Psoas muscle (tissue), 8 donors: ENCODE measurements at places on chromosomes 5 and 9. TPM values are rescaled to one million over a fixed set of nuclear protein-coding genes. Genes with fewer than 3 reads are reported as not detected.

Gene RNF224
- not detected for polyA plus RNA-seq

Gene LIX1
- not detected for polyA plus RNA-seq

Gene ARHGEF37
- 2.3 TPM for polyA plus RNA-seq

Gene EPB41L4B
- 1.8 TPM for polyA plus RNA-seq

Gene ERAP2
- polyA plus RNA-seq = 4.4 TPM

Gene GTF2H2
- polyA plus RNA-seq = 7.1 TPM

GRCh38 chr5:14685757-14686156, 21.2 kb downstream of the OTULIN start:
- DNase-seq = no peak

DNA sequence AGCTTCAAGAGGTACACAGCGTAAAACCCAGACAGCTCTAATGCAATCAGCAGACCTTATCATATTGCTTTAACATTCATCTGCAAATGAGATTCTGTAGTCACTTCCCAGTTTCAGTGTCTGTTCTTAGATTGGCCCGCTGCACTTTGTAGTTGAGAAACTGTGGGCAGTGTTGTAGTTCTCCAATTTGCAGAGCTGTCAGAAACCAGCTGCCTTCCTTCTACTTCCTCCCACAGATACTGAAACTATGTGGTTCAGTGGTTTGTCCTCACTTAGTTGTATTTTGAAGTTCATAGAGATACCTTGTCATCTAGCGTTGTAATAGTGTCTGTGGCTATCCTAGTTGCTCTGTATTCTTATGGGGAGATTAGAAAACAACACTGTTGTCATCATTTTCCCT, 39.6 kb upstream of the TRIM36 start:
- DNase-seq = no peak

DNA sequence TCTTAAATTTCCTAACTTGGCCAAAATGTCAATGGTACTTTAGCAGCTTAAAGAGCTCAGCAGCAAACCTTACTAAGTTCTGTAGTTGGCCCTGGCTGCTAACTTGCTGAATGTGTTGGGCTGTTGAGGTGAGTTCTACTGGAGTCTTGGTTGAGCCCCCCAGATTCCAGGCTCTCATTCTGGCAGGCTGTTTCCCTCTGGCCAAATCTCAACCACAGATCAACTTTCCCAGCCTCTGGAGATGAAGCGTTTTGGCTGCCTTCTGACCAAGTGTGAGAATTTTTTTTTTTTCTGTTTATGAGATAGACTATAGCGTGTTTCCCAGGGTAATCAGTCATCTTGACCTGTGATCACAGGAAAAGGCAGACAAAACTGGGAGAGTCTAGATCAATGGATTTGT, 343.7 kb downstream of the EBF1 start:
- DNase-seq = no peak

GRCh38 chr5:179120951-179121666, 60.9 kb downstream of the ZNF354C start:
- no peak for DNase-seq

- no peak for DNase-seq
Measured at GRCh38 chr5:9460885-9461645, 84.8 kb downstream of the SEMA5A start.

DNA sequence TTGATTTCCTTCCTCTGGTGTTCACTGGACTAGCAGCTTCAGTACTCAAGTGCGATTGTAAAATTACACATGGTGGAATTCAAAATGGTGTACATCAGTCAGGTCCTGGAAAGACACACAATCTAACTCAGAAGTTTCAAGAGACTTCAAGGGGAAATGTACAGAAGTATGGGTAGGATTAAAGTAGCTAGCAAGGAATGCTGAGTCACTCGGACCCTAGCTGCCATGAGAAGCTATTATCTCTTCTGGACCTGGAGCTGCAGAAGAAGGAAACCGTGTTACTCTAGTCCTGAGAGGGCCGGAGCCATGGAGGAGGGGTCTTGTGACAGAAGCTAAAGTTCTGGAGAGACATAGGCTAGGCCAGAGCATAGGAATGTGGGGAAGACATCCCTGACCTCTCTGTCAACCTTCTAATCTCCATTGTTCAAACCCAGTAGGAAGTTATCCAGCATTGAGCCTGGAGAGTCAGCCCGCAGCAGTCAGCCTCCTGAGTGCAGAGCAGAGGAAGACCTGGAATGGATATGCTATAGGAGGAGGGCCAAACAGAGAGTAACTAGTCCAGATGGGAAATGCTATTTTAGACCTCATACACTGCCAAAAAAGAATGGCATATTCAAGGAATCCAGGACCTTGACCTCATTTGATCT, 84.3 kb downstream of the GHR start:
- peak; percentile 35 for DNase-seq

DNA sequence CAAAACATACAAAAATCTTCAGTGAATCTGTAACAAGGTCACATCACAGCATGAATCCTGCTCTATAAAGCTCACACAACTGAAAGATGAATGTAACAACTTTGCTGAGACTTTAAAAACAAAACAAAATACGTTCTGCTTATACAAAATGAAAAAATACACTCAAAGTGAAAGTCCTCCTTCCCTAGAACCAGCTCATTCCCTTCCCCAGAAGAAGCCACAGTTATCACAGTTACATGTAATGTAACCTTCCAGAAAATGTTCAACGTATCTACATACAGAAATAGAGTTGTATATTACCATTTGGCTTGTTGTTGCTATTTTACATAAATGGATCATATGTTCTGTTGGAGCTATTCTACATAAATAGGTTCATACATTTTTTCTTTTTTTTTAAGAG, 2.6 kb downstream of the AUH start:
- DNase-seq = no peak

DNA sequence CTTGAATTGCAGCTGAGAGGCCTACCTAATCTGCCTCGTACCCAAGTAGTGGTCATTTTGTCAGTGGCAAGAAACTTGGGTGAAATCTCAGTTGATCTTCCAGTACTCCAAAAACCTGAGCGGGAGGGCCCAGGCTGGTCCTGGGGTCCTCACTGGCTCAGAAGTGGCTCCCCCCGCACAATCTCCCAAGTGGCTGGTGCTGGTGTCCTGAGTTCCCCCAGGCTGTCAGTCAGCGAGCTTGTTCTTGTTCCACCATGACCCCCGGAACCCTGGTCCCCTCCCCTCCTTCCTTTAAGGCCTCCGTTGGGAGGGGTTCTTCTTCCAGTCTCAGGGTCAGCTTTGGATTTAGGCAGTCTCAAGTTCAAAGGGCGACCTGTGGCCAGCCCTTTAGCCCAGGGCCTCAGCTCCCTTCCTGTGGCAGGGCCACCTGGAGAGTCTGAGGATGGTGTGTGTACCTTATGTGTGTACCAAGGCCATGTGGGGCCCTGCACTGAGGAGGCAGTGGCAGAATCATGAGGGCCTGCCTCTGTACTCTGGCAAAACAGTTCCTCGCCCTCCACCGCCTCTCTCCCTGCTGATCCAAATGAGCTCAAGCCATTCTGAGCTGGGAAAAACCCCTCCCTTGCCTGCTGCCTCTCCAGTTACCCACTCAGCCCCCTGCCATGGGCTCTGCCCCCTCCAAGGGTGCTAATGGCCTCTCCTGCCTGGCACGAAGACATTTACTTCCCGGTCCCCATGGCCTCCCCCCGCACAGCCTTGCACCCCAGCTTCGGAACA, 4.5 kb upstream of the DBN1 start:
- no peak for DNase-seq

GRCh38 chr5:59725392-59725767, 168.1 kb downstream of the PDE4D start:
- DNase-seq = no peak

- DNase-seq = no peak
Measured at GRCh38 chr5:137843676-137844299, 23.9 kb upstream of the MYOT start.

DNA sequence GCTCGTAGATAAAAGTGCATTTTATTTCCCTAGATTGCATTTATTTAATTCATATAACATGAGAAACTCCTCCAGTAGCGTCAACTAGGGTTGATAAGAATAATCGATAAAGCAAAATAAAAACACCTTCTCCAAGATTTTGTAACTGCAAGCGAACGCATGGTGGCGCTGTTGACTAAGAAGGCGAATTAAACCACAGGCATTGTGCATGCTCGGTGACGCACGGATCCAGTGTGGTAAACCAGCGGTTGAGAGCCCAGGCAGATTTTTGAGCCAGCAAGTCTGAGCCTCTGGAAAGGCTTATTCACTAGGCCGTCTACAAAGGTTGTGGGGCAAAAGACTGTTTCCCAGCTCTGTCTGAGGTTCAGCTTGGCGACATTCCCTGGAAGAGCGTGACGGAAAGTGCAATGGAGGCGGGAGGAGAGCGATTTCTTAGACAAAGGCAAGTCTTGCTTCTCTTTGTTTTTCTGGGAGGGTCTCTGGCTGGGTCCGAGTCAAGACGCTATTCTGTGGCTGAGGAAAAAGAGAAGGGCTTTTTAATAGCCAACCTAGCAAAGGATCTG, at the start of gene PCDHB3:
Gene PCDHB3, plus strand, starts transcription at position 231 of the 563 bp plus-strand sequence. Its CDS starts 177 bp downstream, at position 408.
- DNase-seq = peak; percentile 29

- DNase-seq = no peak
Measured at GRCh38 chr5:139388198-139388821, 1.4 kb downstream of the MZB1 start.

DNA sequence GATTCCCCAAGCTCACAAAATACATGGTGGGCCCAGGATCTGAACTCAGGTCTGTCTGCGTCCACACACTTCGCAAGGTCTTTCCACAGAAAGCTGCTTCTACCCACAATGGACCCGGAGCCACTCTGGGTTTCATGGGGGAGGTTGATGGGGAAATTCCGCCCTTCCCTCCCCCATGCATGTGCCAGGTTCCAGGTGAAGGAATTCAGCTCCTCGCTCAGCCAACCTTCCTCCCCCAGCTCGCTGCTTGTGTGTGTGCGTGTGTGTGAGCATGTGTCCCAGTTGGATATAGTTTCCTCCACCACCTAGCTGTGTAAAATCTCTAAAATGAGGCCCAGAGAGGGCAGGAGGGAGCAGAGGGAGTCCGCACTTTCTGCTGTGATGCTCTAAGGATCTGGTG, 1.0 kb downstream of the PTGS1 start:
- no peak for DNase-seq

DNA sequence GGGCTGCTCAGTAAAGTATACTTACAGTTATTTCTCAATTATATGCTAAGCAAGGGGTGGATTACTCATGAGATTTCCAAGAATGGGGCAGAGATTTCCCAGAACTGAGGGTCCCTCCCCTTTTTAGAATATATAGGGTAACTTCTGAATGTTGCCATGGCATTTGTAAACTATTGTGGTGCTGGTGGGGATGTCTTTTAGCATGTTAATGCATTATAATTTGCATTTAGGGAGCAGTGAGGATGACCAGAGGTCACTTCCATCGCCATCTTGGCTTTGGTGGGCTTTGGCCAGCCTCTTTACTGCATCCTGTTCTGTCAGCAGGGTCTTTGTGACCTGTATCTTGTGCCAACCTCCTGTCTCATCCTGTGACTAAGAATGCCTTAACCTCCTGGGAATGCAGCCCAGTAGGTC, 35.5 kb downstream of the TTC1 start:
- no peak for DNase-seq

DNA sequence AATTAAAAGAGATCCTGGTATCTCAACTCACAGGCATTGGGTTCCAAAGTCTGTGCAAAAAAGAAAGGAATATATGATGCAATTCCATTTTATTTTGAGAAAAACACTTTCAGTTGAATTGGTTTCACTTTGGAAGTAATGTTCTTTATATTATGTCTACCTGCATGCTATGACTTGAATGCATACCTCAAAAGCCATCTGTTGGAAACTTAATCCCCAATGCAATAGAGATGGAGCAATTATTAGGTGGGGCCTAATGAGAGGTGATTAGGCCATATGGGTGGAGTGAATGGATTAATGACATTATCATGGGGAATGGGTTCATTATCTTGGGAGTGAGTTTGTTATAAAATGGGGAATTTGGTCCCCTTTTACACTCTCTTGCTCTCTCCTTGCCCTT, 293.3 kb downstream of the CSNK1G3 start:
- DNase-seq = no peak

DNA sequence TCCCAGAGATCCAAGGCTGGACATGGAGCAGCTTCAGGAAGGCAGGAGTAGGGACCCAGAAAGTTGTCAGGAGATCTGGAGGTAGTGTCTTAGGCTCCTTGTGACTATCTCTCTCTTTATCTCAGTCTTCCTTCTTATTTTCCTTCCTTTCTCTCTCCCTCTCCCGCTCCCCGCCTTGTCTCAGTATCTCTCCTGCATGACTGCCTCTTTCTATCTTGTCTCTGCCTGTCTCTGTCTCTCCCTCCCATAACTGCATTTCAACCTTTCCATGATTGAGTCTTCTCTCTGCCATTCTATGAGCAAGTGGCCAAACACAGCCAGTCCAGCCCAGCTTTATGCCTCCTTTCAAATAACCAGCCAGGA, 61.0 kb upstream of the NEK6 start:
- no peak for DNase-seq

DNA sequence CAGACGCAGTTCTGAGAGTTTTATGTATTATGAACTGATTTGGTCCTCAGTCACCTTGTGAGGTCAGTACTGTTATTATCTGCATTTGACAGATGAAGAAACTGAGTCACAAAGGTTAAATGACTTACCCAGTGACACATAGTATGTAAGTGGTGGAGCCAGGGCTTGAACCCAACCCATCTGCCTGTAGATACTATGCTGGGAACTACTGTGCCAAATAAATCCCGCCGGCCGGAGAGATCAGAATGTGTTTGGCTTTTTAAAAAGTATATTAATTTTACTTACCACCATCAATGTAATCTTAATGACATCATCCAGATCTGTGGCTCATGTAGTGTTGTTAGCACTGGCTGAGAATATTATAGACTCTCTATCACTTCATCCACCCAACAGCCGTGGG, 80.8 kb downstream of the ZNF618 start:
- DNase-seq = no peak

DNA sequence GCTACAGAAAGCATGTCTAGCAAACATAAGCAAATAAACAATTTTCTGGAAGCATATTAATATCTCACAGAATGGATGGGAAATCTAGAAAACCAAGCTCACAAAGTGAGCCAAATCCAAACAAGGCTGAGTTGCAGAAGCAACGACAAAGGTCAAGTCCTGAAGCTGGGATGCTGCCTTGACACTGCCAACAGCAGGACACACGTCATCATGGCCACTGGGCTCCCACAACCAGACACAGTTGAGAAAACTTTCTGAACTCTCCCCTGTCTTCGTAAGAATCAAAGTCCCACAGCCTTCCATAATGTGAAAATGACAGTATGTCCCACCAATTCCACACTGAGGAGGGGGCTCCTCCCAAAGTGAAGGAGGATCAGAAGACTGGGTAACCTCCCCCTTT, 37.6 kb downstream of the EPB41L4A start:
- no peak for DNase-seq

DNA sequence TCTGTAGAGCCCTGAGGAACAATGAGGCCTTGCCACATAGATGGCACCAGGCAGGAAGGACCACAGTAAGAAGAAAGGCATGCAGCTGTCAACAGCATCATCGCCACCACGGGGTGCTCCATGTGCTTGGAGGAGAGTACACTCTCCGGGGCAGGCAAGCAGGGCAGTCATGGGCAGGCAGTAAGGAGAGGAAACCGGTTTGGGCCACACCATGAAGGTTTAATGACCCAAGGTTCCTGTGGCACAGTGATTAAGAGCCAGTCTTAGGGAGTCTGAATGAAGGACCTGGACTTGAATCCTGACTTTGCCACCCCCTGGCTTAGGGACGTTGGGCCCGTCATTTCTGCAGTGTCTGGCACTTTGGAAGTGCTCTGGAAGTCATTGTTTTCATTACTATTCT, 80.6 kb upstream of the ZBTB43 start:
- DNase-seq = no peak

GRCh38 chr9:37919246-37919955, 15.5 kb upstream of the SLC25A51 start:
- DNase-seq = no peak
